ENCODE measurements at places on chromosomes 6 and 20.

DNA sequence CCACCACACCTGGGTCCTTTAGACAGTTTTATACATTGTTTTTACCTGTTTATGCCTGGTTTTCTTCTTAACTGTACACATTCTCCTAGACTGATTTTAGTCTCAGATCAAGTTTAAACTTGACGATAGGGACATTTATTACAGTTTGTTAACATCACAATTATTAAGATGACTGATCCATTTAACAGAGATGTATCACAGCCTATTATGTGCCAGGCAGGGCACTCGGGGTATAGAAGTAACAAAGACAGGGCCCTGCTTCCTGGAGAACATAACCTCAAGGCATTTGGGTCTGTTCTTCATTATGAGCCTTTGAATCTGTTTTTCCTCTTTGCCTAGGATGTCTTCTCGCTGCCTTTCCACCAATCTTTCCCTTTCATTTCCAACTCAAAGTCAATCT is 380.5 kb downstream of the ESR1 start:
- DNase-seq, result no peak

GRCh38 chr6:90074161-90074850 is 180.0 kb downstream of the GJA10 start:
- DNase-seq, result no peak

- DNase-seq, result no peak
These were observed 504.3 kb upstream of the MARCKS start for GRCh38 chr6:113352831-113353230.

- no peak for DNase-seq
These were observed 118.8 kb downstream of the MAP3K7 start for GRCh38 chr6:90468080-90468479.

DNA sequence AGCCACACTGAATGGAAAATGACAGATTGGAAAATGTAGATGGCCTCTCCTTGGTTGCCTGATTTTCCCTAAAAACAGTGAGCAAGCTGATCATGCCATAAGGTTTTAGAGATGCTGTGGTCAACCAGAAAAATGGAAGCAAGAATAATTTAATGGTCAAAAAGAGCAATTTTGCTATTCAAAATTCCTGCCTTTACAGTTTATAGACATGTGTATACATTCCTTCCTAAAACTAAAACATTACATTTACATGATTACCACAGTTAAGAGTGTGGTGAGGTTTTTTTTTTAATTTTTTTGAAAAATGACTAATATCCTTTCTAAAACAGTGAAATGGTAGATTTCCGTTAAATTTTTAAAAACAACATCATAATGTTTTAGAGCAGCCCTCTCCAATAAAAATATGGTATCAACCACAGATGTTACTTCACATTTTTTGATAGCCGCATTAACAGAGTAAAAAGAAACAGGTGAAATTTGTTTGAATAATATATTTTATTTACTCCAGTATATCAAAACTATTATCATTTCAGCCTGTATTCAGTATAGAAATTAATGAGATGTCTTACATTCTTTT is 407.0 kb upstream of the SOX4 start:
- no peak for DNase-seq

GRCh38 chr6:1621070-1621701 is 11.5 kb downstream of the FOXC1 start:
- DNase-seq, result no peak

DNA sequence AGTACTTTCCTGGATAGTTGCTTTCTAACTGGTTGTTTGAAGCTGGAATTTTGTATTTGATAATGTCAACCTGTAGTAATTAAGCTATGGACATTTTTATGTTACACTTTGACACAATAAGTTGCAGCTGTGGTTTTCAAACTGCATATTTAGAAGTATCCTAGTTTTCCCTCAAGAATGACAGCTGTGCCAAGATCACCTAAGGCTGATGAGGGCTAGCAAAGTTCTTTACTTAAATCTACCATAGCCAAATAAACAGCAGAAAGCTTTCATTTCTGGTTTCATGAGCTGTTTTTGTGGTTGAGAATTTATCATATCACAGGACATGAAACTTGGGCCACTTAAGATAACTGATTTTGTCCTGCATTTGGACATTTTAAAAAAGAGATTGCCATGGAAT is 30.6 kb downstream of the FAM229B start:
- DNase-seq, result no peak

DNA sequence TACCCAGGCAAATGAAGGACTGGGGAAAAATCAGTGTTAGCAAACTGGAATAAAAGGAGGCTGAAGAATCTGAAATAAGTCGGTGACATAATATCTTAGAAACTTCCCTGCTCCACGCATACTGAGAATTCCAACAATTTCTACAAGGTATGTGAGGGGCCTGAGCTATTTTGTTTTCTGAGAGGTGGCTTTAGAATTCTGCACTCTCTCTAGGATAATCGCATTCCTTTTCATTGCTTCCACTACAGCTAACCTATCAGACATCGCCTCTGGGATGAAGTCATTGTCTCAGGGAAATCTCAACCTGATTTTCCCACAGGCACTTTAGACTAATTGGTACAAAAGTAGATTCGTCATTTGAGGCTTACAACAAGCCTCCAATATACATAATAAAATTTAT is 740.8 kb downstream of the PHF3 start:
- no peak for DNase-seq

DNA sequence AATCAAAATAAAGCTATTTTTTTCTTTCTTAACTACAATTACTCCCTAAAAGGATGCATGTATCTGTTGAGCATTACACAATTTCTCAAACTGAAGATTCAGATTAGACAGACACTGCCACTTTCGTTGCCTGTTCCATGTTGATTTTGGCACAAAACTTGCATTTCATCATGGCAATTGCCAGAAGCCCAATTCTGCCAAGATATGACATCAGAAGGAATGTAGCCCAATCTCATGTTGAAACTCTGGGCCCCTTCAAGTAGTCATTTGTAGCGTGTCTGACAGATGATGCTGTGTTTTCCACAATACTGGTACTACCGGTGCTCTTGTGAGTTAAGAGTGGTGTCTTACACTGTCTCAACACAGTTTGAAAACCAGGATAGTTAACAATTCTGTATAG is 705.4 kb downstream of the PTPRT start:
- no peak for DNase-seq

DNA sequence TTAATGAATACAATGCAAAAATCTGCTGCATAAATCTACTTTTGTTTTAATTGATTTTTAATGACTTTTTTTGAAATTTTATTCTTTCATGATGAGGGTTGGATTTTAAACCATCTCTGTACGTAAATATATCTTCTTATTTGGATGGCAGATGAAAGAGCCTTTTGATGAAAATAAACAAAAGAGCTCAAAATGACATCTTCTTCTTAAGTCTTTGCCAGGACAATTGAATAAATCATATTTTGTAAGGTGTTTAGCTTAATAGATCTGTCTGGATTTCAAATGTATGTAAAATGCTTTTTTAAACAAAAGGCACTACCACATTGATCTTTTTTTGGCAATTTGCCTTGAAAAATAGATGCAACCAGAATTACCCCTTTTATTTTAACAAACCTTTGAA is 39.3 kb downstream of the KIF6 start:
- no peak for DNase-seq

DNA sequence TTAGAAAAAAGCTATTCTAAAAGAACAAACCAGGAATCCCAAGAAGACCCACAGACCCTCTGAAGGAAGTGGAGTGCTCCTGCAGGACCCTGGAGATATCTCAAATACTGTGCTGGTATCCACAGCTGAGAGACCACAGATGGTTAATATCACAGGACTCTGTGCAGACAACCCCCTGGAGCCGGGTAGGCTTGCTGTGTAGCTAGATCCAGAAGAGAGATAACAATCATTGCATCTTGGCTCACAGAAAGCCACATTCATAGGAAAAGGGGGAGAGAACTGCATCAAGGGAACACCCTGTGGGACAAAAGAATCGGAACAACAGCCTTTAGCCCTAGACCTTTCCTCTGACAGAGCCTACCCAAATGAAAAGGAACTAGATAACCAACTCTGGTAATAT is 689.5 kb downstream of the PHF3 start:
- no peak for DNase-seq

GRCh38 chr20:3434232-3434631 is 26.8 kb upstream of the DNAAF9 start:
- DNase-seq, result no peak

- DNase-seq, result no peak
These were observed 71.5 kb downstream of the CRYBG1 start for GRCh38 chr6:106431972-106432371.

- no peak for DNase-seq
These were observed 163.2 kb upstream of the ZNF337 start for GRCh38 chr20:25859649-25860530.

DNA sequence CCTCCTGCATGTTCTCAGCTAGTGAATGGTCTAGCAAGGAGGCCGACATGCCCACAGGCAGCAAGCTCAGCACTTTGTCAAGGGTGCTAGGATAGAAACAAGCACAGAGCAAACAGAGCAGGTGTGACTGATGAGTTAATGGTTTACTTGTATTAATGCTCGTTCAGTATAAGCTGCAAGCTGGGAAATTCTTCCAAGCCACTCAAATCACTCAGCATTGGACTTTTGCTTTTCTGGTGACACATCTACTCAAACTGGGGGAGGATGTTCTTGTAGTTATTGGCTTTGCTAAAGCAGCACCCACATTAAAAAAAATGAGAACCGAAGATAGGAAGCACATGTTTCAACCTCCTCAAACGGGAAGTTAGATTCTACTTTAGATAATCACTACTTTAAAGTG is 43.1 kb upstream of the NEDD9 start:
- no peak for DNase-seq

DNA sequence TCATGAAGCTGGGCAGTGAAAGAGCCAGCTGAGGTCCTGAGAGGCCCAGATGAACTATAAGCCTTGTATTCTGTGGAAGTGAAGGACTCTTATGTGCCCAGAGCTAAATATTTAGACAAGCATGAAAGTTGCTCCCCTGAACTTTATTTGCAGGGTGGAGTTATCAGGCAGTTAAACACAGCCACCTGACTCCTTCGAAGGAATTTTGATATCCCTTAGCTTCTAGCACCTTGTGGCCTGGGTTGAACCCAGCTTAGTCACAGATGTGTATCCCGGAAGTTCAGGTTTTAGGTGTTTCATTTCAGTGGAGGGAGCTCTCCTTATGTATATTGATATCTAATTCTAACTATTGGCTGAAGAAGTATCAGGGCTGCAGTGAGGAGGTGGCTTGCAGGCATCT is 20.4 kb downstream of the NR2E1 start:
- DNase-seq, result no peak

DNA sequence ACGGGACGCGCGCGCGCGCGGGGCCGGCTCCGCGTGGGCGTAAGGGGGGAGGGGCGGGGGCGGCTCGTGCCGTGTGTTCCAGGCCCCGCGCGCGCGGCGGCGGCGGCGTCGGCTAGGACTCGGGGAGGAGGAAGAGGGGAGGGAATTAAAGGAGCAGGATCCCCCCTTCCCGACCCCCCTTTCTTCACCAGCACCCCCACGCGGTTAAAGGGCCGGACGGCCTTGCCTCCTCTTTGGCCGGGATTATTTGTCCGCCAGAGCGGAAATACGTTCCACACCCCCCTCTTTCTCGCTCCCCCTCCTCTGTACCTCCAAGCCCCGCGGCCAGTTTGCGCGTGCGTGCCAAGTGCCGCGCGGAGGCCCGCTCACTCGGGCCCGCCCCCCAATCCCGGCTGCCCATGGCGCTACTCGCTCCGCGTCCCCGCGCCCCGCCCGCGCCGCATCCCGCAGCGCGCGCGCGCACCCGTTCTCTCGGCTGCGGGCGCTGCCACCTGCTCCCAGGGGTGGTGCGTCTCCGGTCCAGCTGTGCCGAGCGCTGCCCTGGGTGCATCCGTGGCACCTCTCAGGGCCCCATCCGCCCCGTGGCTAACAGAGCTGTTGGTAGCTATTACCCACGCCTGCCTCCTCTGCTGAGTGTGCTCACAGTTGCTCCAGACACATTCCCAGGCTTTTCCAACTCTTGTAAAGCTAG is at the start of gene ZBTB12:
Gene ZBTB12 (minus strand): TSS at position 134 of the 691 bp plus-strand sequence. CDS start 781 bp downstream, outside the sequence.
- peak; percentile 89 for DNase-seq

DNA sequence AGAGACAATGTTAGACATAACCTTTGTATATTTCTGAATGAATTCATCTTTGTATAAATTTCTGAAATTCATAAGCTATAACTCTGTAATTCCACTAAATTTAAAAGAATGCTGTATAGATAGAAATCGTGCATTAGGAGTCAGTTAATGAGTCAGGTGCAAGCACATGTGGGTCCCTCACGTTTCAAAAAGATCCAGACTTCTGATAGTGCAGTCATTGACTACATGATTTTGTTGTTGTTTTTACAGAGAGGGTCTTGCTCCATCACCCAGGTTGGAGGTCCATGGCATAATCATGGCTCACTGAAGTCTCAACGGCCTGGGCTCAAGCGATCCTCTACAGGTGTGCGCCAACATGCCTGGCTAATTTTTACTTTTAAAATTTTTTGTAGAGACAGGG is 14.6 kb downstream of the ESF1 start:
- DNase-seq, result no peak

DNA sequence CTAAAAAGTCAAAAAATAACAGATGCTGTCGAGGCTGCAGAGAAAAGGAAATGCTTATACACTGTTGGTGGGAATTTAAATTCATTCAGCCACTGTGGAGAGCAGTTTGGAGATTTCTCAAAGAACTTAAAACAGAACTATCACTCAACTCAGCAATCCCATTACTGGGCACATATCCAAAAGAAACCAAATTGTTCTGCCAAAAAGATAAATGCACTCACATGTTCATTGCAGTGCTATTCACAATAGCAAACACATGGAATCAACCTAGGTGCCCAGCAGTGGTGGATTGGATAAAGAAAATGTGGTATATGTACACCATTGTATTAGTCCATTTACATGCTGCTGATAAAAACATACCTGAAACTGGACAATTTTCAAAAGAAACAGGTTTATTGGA is 116.0 kb upstream of the VGLL2 start:
- DNase-seq, result no peak

DNA sequence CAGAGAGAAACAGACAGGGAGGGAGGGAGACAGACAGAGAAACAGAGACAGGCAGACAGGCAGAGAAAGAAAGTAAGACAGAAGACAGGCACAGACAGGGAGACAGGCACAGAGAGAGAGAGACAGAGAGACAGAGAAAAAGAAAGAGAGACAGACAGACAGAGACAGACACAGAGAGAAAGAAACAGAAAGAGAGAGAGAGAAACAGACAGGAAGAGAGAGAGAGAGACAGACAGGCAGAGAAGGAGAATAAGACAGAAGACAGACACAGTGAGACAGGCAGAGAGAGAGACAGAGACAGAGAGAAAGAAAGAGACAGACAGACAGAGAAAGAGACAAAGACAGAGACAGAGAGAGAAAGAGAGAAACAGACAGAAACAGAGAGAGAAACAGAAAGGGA is 754.8 kb upstream of the DEFB115 start:
- no peak for DNase-seq

- no peak for DNase-seq
These were observed 29.2 kb downstream of the SLC35A1 start for GRCh38 chr6:87501809-87502572.

DNA sequence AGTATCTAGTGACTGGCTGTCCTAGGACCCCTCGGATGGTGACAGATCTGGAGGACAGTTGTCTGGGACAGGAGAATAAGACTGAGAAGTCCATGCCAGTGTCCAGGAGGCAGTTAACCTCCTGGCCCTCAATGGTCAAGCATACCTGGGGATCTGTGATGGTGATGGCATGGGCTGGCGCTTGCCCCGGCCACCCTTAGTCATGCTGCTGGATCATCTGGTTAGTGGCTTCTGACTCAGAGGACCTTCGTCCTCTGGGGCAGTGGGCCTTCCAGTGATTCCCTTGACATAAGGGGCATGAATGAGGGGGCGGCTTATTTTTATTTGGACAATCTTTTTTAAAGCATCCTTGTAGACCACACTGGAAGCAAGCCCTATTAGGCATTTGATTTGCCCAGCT is 24.0 kb upstream of the SF3B5 start:
- DNase-seq, result no peak

GRCh38 chr6:118984342-118984741 is 49.4 kb upstream of the MCM9 start:
- DNase-seq, result no peak
